ENCODE measurements at places on chromosomes 1 and 21.

GRCh38 chr1:85495556-85495955 lies 30.6 kb upstream of the DDAH1 start:
- no peak for DNase-seq

DNA sequence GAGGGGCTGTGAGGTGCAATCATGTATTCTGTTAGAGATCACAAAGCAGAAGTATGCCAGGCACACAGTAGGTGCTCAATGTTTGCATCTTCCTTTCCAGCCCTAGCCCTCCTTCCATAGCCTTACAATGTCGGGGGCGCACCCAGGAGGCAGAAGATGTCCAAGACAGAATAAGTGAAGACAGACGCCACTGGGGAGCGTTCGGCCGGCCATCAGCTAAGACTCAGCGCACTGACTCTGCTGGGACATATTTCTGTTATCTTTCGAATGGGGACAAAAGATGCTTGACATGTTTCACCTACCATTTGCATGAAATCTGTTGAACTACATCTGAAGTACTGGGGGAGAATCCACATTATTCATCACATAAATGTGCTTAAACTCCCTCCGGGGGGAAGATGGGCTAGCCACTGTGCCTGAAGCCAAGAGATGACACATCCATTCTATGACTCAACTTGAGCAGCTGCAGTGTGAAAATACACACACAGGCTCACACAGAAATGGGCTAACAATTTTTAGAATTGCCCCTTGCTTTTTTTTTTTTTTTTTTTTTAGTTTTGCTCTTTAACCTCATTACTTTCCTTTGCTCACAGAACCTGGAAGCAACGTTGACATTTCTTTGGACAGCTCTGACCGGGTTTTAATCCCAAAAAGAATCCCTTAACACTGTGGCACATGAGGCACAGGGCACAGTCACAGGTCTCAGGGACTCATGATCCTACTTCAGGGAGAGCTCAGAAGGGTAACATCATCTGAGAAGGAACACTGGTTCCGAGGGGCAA lies 7.9 kb downstream of the TIAM1 start:
- DNase-seq = no peak

DNA sequence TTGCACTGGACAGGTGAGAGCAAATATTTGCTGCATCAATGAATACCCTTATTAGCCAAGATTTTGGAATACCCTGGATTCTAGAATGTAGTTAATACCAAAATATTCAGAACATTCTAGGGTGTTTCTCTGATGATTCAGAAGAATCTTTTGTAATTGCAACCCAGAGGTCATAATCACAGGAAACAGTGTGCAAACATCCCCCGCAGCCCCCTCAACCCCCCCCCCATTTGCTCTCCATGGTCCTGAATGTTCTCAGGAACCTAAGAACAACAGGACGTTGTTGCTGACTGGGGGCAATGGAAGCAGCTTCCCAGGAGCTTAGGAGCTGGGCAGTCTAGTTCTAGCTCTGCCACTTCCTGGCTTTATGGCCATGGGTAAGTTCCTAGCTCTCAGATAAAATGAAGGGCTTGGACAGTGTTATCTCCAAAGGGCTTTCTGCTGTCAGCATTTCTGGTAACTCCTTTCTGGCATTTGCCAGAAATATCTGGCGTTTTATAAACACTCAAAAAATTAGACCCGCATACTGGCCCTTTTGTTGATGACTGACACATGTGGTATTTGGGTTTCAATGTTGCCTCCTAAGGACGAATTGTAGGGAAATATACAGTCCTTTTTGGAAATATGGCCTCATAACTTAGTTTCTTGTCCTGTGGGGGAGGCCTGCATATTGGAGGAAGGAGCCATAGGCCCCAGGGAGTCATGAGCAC lies 178.6 kb downstream of the RRAGC start:
- DNase-seq = no peak

- DNase-seq = no peak
These were observed 25.4 kb upstream of the PARP1 start for GRCh38 chr1:226433341-226433720.

GRCh38 chr1:207039380-207040180 lies 7.0 kb upstream of the C1orf116 start:
- DNase-seq = no peak

GRCh38 chr21:16588433-16588860 lies 858.7 kb downstream of the USP25 start:
- DNase-seq = no peak

Data from GM10248 (cell line).